ENCODE measurements at places on chromosomes 1 and 21.

GRCh38 chr1:226949401-226949800 is 9.3 kb downstream of the COQ8A start:
- no peak for DNase-seq

GRCh38 chr1:23098463-23099170 is 70.0 kb downstream of the LUZP1 start:
- DNase-seq = peak; percentile 67

DNA sequence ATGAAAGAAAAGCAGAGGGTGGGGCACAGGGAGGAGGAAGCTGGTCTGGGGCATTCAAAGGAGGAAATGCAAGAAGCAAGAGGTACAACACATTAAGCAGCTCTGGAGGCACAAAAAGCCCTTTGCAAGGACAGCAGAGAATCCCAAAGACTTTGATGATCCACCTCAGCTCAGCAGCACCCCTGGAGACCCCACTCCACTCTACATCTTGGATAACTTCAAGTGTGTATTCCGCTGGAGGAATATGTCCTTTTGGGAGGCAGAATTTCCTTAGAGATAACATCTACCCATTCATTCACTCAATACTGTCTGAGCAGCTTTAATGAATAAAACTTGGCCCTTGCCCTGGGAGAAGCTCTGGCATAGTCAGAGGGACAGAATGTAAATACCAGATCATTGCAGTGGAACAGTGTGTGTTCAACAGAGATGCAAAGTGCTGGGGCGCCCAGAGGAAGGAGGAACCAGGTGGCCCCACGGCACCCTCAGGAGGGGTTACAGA is 599.7 kb downstream of the KIF26B start:
- DNase-seq = no peak

DNA sequence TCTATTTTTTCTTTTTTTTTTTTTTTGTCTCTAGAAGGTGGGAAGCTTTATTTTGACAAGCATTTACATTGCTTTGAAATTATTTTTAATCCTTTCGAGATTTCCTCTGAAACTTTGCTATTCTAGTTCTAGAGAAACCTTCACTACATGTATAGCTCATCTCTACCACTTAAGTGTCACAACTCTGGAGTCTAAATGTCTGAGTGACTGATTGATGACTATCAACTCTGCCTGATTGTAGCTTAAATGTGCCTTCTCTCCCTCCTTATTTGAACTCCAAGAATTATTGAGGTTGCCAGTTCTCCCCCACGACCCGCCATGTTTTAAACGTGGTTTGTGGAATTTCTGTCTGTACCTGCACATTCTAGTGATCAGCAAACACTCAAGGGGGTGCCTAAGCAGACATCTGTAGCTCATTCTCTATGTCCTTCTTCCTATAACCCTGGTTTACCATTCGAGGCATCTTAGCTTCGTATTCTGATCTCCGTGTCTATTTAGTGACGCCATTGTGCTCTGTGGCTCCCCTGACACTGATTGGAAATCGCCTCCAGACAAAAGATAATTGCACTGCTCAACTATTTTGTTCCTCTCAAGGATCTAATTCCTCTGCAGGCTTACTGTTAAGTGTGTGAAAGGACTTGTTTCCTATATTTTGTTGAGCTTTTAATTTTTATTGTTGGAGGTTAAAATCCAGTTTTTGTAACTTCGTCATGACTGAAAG is 1570.6 kb downstream of the BRINP3 start:
- no peak for DNase-seq

DNA sequence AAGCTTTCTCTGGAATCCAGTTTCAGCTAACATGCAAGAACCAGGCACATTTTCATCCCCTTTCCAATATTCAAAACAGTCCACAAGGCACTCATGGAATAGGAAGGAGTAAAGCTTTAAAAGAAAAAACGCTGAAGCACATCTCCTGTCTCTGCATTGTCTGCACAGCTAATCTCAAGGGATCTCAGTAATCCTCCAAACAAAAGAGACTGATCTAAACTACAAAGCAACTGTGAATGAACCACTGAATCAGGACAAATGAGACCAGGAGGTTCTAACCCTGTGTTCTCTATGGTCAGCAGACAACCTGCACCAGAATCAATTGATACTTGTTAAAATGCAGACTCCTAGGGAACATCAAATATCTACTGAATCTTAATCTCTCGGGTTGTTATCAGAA is 399.0 kb downstream of the HHAT start:
- no peak for DNase-seq

- DNase-seq = no peak
These were observed 43.1 kb downstream of the OR10J5 start for GRCh38 chr1:159492575-159493323.

DNA sequence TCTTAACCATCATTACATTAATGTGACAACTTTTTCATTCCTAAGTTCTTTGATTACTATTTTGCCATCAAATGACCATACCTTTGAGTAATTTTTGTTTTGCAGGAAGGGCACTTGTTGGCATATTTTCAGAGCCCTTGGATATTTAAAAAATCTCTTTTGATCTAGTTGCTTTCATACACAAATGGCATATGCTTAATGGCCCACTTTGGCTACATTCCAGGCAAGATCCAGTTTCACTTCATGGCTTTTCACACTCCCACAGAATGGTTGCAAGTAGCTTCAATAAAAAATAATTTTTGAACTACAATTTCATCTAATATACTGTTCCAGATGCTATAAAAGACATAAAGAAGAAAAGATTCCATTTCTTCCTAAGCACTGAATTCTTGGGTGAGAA is 18.1 kb downstream of the ADAM30 start:
- DNase-seq = no peak
